ENCODE measurements at places on chromosomes 1 and 21. TPM values are rescaled to one million over a fixed set of nuclear protein-coding genes. Genes with fewer than 3 reads are reported as not detected.

Gene ST6GALNAC5
- total RNA-seq, result 23.0 TPM

Gene SH2D1B
- 0.61 TPM for total RNA-seq

Gene SMYD2
- total RNA-seq, result 31.2 TPM

Gene DDAH1
- total RNA-seq, result 48.3 TPM

Gene VHLL
- total RNA-seq, result not detected

Gene ENO1
- 449 TPM for total RNA-seq

Gene CD5L
- total RNA-seq, result 0.17 TPM

Gene RAB25
- 62.7 TPM for total RNA-seq

Gene TCEA3
- 33.3 TPM for total RNA-seq

Gene RERE
- 89.1 TPM for total RNA-seq

Gene DHRS3
- 109 TPM for total RNA-seq

Gene TTC3
- total RNA-seq, result 77.1 TPM

Gene THEM5
- total RNA-seq, result not detected

GRCh38 chr1:32903991-32904785 is 3.0 kb upstream of the TMEM54 start:
- H3K27ac ChIP-seq, result no peak overlapping the region
- H3K4me1 ChIP-seq, result no peaks in the 10 kb centered on the region
- no peak for DNase-seq
- H3K4me3 ChIP-seq, result no peak overlapping the region
- H3K36me3 ChIP-seq, result no peaks in the 10 kb centered on the region

DNA sequence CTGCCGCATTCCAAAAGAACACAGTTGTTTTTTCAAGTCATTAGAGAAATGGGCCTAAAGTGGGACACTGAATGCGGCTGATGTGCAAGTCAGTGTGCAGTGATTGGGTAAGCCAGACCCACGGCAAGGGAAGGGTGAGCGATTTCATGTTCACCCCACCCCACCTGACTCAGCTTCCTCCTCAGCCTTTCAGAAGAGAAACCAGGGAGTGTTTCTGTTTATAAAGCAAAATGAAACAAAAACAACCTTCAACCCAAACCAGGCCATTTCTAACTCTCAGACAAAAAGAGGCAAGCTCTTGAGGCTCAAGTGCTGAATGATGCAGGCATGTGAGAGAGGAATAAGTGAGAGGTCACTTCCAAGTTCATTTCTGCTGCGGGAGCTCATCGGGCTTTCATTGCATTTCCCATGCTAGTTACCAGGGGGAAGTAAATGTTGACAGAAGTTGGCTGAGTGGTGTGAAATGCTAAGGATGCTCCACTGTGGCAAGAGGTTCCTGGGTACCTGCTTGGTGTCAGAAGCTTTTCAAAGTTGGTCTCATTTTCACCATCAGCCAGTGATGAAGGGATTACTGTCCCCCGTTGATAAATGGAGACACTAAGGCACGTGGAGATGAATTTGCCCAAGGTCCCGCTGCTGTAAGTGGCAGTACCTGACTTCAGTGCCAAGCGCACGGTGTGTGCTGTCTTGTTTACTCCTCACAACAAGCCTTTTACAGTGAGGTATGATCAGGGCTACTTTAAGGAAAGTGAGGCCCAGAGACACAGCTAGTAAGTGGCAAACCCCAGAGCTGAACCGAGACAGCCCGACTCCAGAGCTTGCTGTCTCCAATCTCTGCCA is 29.1 kb downstream of the STPG1 start:
- peaks cover 2% of the 10 kb centered on the region for H3K36me3 ChIP-seq
- DNase-seq, result peak; percentile 29
- peak overlapping the region; percentile 84 for H3K27ac ChIP-seq
- H3K27me3 ChIP-seq, result no peaks in the 10 kb centered on the region
- H3K4me1 ChIP-seq, result peaks cover 10% of the 10 kb centered on the region
- H3K4me3 ChIP-seq, result no peak overlapping the region

GRCh38 chr1:80064524-80064923 is 1058.0 kb upstream of the ADGRL4 start:
- no peak overlapping the region for H3K27ac ChIP-seq
- H3K36me3 ChIP-seq, result no peaks in the 10 kb centered on the region
- no peak overlapping the region for H3K4me3 ChIP-seq

DNA sequence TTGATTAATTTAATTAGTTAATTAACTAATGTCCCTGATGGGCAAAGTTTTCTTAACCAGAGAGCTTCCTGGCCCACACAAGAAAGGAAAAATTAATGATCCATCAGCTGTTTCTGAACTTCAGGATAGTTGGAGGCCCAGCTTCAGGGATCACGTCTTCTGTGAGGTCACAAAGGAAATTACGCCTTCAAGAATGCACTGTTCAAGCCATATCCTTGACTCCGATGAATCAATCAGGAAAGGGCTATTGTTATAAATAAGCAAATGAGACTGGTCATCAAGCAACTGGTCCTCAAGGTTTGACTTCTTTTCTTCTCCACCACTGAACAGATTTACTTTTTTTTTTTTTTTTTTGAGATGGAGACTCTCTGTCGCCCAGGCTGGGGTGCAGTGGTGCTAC is 40.6 kb downstream of the TCP10L start:
- no peak for DNase-seq
- no peaks in the 10 kb centered on the region for H3K36me3 ChIP-seq
- H3K4me3 ChIP-seq, result no peak overlapping the region
- no peaks in the 10 kb centered on the region for H3K27me3 ChIP-seq
- no peak overlapping the region for H3K27ac ChIP-seq

DNA sequence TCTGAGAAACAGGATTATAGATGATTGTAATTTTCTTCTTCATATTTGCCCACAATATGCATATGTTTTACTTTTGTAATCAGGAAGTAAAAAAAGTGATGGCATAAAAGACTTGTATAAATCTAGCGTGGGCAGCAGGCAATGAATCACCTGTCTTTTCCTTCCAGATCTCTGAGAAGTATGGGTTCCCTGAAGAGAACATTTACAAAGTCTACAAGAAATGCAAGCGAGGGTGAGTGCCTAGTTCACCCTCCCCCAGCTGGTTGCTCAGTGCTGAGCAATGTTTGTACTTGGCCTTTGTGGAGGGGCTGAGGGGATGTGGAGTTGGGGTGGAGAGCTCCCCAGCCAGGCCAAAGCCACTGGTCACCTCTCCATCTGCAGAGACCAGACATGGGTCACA is 30.7 kb downstream of the GRHL3 start:
- no peak for DNase-seq
- no peaks in the 10 kb centered on the region for H3K36me3 ChIP-seq
- no peaks in the 10 kb centered on the region for H3K4me1 ChIP-seq
- H3K4me3 ChIP-seq, result no peak overlapping the region
- H3K27me3 ChIP-seq, result no peaks in the 10 kb centered on the region
- H3K27ac ChIP-seq, result no peak overlapping the region

GRCh38 chr1:153647346-153647714 is 11.2 kb upstream of the SNAPIN start:
- DNase-seq, result no peak
- H3K4me3 ChIP-seq, result no peak overlapping the region
- no peaks in the 10 kb centered on the region for H3K4me1 ChIP-seq
- no peak overlapping the region for H3K27ac ChIP-seq
- H3K36me3 ChIP-seq, result peaks cover 33% of the 10 kb centered on the region

DNA sequence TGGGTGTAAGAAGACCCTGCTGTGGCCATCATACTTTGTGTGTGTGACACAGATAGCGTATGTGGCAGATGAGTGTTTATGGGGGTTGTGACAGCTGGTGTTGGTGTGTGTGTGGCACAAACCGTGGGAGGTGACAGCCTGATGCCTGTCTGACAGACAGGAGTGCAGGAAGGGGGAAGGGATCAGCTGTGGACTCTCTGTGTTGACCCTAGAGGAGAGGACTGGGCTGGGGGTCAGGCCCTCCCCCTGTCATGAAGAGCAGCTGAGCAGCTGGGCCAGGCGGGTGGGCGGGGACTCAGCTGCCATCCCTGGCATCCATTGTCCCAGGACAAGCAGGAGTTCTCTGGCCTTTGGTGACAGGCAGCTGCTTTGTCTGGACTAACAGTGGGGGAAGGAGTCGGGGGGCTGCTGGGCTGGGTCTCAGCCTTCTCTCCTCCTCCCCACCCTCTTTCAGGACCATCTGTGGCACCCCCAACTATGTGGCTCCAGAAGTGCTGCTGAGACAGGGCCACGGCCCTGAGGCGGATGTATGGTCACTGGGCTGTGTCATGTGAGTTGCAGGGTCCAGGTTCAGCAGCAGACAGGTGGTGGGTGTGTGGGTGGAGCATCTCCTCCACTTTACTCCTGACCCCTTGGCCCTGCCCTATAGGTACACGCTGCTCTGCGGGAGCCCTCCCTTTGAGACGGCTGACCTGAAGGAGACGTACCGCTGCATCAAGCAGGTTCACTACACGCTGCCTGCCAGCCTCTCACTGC is 2.3 kb downstream of the PLK3 start:
- no peak for DNase-seq
- H3K4me1 ChIP-seq, result peaks cover 7% of the 10 kb centered on the region
- no peaks in the 10 kb centered on the region for H3K27me3 ChIP-seq
- peaks cover 2% of the 10 kb centered on the region for H3K36me3 ChIP-seq
- H3K4me3 ChIP-seq, result peak overlapping the region; percentile 38

GRCh38 chr1:190754666-190755065 is 277.0 kb upstream of the BRINP3 start:
- H3K4me1 ChIP-seq, result peaks cover 18% of the 10 kb centered on the region
- no peaks in the 10 kb centered on the region for H3K36me3 ChIP-seq
- peak; percentile 13 for DNase-seq
- H3K27me3 ChIP-seq, result no peaks in the 10 kb centered on the region
- no peak overlapping the region for H3K4me3 ChIP-seq

- no peak for DNase-seq
- no peak overlapping the region for H3K4me3 ChIP-seq
- H3K4me1 ChIP-seq, result no peaks in the 10 kb centered on the region
- no peaks in the 10 kb centered on the region for H3K36me3 ChIP-seq
Measured at GRCh38 chr1:7224081-7224534, 438.9 kb downstream of the CAMTA1 start.

- H3K36me3 ChIP-seq, result peaks cover 3% of the 10 kb centered on the region
- H3K27me3 ChIP-seq, result no peaks in the 10 kb centered on the region
- no peak overlapping the region for H3K4me3 ChIP-seq
- H3K4me1 ChIP-seq, result peaks cover 8% of the 10 kb centered on the region
- DNase-seq, result no peak
- no peak overlapping the region for H3K27ac ChIP-seq
Measured at GRCh38 chr1:150762552-150762951, 3.0 kb downstream of the CTSS start.

- DNase-seq, result no peak
- H3K27me3 ChIP-seq, result no peaks in the 10 kb centered on the region
- no peaks in the 10 kb centered on the region for H3K36me3 ChIP-seq
- no peaks in the 10 kb centered on the region for H3K4me1 ChIP-seq
- no peak overlapping the region for H3K4me3 ChIP-seq
Measured at GRCh38 chr1:83543222-83543973, 455.5 kb downstream of the TTLL7 start.

GRCh38 chr1:109687641-109688499 is at the start of gene GSTM1:
Gene GSTM1 (plus strand): TSS chr1:109687817. CDS start chr1:109687874, 57 bp downstream.
- peaks cover 2% of the 10 kb centered on the region for H3K4me1 ChIP-seq
- peak within 1 kb of the TSS; percentile 71 for H3K4me3 ChIP-seq
- H3K36me3 ChIP-seq, result no peaks in the 10 kb centered on the region
- H3K27me3 ChIP-seq, result no peaks in the 10 kb centered on the region
- peak; percentile 93 for DNase-seq

DNA sequence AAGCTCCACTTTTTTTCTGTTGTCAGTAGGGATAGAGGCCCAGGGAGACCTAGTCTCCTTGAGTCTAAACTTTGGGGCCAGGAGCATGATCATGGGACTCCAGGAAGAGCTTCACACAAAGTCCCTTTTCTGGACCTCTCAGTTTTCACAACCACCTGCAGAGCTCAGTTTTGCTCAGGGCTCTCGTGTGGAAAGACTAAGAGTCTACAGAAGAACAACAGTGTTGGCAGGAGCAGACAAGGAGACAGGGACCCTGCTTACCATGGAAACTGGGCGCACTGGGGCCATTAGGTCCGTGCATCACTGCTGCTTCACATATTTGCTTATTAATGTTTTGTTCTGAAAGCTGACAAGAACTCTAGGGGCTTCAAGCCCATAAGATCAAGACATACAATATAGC is 63.9 kb upstream of the HSD17B7 start:
- H3K27me3 ChIP-seq, result no peaks in the 10 kb centered on the region
- H3K4me1 ChIP-seq, result no peaks in the 10 kb centered on the region
- H3K27ac ChIP-seq, result no peak overlapping the region
- H3K36me3 ChIP-seq, result no peaks in the 10 kb centered on the region
- no peak for DNase-seq

DNA sequence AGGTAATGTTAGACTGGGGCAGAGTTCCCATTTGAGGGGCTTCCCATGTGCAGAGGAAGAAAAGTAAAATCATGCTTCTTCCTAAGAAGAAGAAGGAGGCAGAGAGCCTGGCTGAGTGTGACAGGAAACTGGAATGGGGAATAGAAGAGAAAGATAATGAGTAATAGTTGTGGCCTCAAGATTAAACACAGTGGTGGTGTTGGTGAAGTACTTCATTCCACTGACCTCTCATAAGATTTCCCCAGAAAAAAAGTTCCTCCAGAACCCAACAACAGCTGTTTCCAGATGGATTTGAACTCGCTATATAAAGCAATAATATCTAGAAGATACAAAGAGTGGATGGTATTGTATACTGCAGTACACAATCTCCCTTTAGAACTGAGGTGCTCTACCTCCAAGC is 13.0 kb downstream of the RGS1 start:
- no peaks in the 10 kb centered on the region for H3K36me3 ChIP-seq
- no peaks in the 10 kb centered on the region for H3K27me3 ChIP-seq
- H3K4me1 ChIP-seq, result no peaks in the 10 kb centered on the region
- H3K27ac ChIP-seq, result no peak overlapping the region
- DNase-seq, result no peak

DNA sequence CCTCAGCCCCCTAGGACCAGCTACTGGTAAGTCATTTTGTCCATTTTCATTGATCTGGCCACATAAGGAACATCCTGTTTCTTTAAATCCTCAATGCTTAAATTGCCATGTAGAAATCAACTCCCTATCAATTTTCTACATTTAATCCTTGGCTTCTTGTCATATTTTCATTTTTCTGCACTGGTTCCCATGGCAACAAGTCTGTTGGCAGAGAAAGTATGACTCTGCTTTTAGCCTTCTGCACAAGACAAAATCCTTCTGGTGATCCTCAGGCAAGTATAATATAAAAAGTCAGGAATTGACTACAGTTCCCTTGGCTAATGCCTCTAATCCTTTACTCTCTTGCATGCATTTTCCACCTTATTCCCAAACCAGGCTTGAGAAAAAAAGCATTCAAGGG is 65.0 kb downstream of the LRRC40 start:
- no peak overlapping the region for H3K27ac ChIP-seq
- H3K27me3 ChIP-seq, result no peaks in the 10 kb centered on the region
- H3K4me3 ChIP-seq, result no peak overlapping the region
- H3K36me3 ChIP-seq, result peaks cover 1% of the 10 kb centered on the region

GRCh38 chr1:201886103-201886885 is 2.4 kb upstream of the SHISA4 start:
- no peaks in the 10 kb centered on the region for H3K36me3 ChIP-seq
- DNase-seq, result no peak
- no peaks in the 10 kb centered on the region for H3K4me1 ChIP-seq
- H3K27me3 ChIP-seq, result no peaks in the 10 kb centered on the region

DNA sequence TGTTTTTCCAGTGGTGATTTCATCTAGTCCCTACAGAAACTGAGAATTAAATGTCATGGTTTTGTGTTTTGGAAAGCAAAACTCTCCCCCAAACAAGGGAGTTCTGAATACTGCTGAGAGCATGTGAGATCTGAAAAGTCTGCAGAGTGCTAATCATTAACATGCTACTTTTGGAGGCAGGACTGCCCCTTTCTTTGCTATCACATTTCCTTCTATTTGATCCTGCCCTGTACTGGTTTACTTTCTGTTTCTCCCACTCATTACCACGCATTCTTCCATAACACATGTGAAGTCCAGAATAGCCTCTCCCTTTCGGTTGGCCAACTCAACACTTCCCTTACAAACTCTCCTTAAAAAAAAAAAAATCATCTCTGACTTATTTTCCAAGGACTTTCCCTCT is 63.6 kb downstream of the GADD45A start:
- H3K27me3 ChIP-seq, result no peaks in the 10 kb centered on the region
- no peaks in the 10 kb centered on the region for H3K36me3 ChIP-seq
- peak; percentile 25 for DNase-seq
- H3K4me1 ChIP-seq, result peaks cover 7% of the 10 kb centered on the region
- no peak overlapping the region for H3K4me3 ChIP-seq
- peak overlapping the region; percentile 71 for H3K27ac ChIP-seq

Measured in lung (tissue), 17 donors.